ENCODE measurements at places on chromosomes 5 and 9. TPM values are rescaled to one million over a fixed set of nuclear protein-coding genes. Genes with fewer than 3 reads are reported as not detected.

Gene CCDC192
- total RNA-seq = not detected

Gene KIF4B
- 0.14 TPM for total RNA-seq

Gene BNC2
- 28.3 TPM for total RNA-seq

- no peak overlapping the region for H3K4me3 ChIP-seq
- DNase-seq = no peak
- peaks cover 2% of the 10 kb centered on the region for H3K27me3 ChIP-seq
Measured at GRCh38 chr5:168337361-168337760, 45.9 kb downstream of the WWC1 start.

DNA sequence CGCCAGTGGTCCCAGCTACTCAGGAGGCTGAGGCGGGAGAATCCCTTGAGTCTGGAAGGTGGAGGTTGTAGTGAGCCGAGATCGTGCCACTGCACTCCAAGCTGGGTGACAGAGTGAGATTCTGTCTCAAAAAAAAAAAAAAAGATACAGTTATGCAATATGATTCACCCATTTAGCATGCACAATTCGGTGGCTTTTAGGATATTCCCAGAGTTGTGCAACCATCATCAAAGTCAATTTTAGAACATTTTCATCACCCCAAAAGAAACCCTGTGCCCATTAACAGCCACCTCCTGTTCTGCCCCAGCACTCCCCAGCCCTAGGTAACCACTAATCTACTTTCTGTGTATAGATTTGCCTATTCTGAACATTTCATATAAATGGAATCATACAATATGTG is 4.3 kb upstream of the DHFR start:
- no peaks in the 10 kb centered on the region for H3K27me3 ChIP-seq
- H3K4me3 ChIP-seq = no peak overlapping the region
- peak; percentile 20 for DNase-seq
- H3K27ac ChIP-seq = peak overlapping the region; percentile 8
- H3K36me3 ChIP-seq = peaks cover 26% of the 10 kb centered on the region

DNA sequence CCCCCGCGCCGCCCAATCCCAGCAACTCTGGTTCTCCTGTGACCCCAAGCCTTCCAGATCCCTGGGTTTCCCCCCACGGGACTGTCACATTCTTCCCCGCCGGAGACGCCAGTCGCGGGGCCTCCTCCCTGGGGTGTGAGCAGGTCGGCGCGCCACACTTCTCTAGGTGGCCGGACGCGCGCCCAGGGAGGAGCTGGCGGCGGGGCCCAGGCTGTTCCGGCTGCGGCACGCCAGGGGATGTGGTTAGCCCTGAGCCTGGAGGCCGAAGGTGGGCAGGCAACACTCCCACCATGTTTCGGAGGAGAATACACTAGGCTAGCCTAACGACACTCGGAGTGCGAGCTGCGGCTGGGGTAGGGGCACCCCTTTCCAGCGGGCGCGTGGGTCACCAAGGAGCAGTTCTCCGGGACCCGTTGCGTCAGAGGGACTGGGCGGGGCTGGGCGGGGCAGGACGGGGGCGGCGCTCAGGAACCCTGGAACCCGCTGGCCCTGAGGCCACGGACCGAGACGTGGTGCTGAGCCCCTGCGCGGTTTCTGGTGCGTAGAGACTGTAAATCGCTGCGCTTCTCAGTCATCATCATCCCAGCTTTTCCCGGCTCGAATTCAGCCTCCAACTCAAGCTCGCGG is at the start of gene SLC27A6:
SLC27A6 (plus strand) TSS at position 478 of the 627 bp plus-strand sequence. CDS start 650 bp downstream, outside the sequence.
- H3K4me3 ChIP-seq = no peak within 1 kb of the TSS
- no peaks in the 10 kb centered on the region for H3K4me1 ChIP-seq
- 0 out of 2 replicates have a peak, but pooled peaks cover 1% of the 10 kb centered on the region for H3K27me3 ChIP-seq
- H3K36me3 ChIP-seq = peaks cover 5% of the 10 kb centered on the region
- H3K27ac ChIP-seq = no peak within 1 kb of the TSS

DNA sequence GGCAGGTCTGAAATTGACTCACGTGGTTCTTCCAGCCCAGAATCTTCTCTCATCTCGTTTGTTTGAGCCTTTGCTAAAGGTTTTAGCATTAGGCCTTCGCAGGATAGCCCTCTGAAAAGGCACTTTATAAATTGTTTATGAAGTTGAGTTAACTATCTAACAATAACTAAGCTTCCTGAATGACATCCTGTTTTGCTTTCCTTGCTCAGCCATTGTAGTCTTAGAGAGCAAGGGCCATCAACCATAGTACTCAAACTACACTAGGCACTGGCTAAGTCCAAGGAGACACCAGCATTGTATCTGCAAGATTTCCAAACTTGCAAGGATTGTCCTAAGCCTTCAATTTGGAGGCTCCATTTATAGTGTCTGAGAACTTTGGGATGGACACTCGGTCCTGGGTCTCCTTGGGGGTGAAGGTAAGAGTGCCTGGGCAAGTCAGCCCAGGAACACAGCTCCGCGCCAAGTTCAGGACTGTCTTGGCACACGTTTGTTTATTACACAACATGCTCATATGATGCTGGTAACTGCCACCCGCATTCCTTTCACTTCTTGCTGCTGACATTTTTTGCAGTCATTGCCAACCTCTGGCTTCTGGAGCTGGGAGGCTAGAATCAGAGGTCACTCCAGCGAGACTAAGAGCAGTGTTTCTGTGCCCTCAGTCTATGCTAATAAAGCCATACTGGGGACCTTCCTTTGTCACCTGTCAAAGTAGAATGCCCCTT is 151.1 kb downstream of the ESM1 start:
- H3K27me3 ChIP-seq = no peaks in the 10 kb centered on the region
- H3K4me1 ChIP-seq = peaks cover 88% of the 10 kb centered on the region
- no peak for DNase-seq
- no peak overlapping the region for H3K27ac ChIP-seq

All from HFFc6 (cell line).